Fibroblast of villous mesenchyme (primary cell): ENCODE measurements at places on chromosomes 11 and 22. TPM values are rescaled to one million over a fixed set of nuclear protein-coding genes. Genes with fewer than 3 reads are reported as not detected.

DNA sequence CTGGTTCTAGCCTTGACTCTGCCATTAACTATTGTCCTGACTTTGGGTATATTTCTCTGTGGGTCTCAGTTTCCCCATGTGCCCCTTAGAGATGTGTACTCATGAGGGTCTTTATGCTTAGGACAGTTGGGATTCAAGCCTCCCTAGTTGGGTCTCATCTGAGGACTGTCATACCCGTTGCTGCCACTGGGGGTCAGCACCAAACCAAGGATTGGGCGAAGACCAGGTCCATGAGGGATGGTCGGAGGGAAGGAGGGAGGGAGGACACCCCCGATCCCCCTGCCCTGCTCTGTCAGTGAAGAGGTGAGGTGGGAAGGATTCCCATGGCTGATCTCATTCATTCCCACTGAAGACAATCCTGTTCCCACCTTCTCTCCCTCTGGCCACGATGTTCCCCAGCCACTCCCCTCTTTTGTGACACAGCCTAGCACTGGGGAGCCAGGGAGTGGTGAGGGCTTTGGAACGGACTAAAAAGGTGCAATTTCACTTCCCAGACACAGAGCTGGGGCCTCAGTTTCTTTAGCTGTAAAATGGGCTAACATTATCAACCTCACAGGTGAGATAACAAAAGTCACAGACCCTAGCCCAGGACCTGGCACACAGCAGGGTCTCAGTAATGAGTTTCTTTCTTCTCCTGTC lies 12.4 kb upstream of the KLHL35 start:
- DNase-seq: peak; percentile 51

Gene TSGA10IP
- not detected in 2 replicates for total RNA-seq

DNA sequence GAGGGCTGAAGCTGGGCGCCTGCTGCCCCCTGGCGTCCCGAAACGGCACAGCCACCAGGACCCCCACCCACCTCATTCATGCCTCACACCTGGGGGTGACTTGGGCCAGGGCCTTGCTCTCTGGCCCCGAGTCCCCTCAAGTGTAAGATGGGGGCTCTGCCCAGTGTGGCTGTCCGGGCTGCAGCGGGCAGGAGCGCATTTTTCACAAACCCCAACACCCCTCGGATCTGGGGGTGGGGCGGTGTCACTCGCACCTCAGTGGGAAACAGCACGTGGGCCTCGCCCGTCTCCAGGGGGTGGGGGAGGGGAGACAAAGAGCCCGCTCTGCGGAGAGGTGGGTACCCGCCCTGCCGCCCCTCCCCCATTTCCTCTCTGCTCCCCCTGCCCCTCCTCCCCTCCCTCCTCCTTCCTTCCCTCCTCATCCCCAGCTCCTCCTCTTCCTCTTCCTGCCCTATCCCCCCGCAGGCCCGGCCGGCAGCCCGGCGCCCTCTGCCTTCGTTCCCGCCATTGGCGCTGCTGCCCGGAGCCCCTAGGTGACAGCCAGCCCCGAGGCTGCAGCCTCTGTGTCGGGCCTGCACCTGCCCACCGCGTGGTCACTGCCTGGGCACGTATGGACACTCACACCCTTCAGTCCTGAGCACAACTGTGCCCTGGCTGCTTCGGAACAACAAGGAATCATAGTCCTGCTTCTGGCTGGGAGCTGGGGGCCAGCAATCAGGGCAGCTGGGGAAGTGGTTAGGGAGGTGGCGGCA lies 6.8 kb upstream of the CDKN1C start:
- DNase-seq: no peak

Gene MMP8
- under 0.01 TPM in 1 of 2 replicates, not detected in the other for total RNA-seq

Gene TRIM49
- total RNA-seq: not detected in 2 replicates

DNA sequence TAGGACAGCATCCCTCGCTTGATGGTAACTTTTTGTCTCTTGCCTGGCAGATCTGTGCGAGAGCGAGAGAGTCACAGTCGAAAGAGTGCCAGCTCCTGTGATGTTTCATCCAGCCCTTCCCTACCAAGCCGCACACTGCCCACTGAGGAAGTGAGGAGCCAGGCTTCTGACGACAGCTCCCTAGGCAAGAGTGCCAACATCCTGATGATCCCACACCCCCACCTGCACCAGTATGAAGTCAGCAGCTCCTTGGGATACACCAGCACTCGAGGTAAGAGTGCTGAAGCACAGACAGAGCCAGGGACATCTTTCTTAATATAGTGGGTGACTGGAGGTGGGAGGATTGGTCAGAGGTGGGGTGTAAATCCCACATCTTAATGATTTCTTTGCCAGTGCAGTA lies 61.1 kb downstream of the DEPDC5 start:
- DNase-seq: no peak

- DNase-seq: no peak
Measured at GRCh38 chr22:46444390-46444854, 93.0 kb downstream of the CELSR1 start.
